Left ventricle myocardium superior (tissue), 1 donor: ENCODE measurements at places on chromosomes 1 and 21. TPM values are rescaled to one million over a fixed set of nuclear protein-coding genes. Genes with fewer than 3 reads are reported as not detected.

RAB42 gene
- 1.5 TPM for total RNA-seq

- DNase-seq = no peak
Observed at GRCh38 chr1:22408230-22408629, 43.4 kb upstream of the ZBTB40 start.

DNA sequence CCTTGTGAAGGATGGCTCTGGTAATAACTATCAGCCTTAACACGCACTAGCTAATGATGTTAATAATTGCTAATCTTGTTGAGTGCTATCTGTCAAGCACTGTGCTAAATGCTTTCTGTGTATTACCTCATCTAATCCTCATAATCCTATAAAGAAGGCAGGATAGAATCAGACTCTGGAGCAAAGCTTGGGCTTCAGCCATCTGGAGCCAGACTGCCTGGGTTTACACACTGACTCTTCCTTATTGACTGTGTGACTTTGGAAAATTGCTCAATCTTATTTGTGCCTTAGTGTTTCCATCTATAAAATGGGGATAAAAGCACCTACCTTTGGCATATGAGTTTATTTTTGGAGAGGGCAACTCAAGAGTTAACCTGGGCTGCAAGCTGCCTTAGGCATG is 216.1 kb downstream of the NUF2 start:
- no peak for DNase-seq

SHCBP1L gene
- not detected for total RNA-seq

- DNase-seq = no peak
Observed at GRCh38 chr1:182315167-182315556, 76.4 kb downstream of the GLUL start.

DNA sequence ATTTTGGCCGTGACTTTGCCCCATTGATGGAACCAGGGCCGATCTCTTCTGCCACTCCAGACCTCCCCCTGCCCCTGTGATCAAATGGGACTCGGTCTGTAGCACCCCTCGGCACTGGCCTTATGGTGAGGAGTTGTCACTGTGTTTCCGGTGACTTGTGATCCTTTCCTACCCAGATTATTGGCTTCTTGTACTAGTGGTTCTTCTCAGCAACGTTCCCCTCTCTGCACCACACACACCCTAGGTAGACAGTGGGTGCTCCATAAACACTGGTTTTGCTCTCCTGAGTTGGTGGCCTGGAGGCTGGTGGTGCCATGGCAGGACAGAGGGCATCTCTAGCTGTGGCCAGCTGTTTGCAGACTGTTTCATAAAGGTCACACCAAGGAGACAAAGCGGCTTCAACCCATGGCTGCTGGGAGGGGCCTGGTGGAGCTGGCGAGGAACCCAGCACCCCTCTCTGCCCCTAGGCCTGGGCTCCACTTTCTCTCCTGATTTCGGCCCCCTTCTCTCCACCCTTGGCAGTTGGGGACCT is 50.7 kb downstream of the DHRS3 start:
- no peak for DNase-seq

TMEM200B gene
- 1.5 TPM for total RNA-seq

DNA sequence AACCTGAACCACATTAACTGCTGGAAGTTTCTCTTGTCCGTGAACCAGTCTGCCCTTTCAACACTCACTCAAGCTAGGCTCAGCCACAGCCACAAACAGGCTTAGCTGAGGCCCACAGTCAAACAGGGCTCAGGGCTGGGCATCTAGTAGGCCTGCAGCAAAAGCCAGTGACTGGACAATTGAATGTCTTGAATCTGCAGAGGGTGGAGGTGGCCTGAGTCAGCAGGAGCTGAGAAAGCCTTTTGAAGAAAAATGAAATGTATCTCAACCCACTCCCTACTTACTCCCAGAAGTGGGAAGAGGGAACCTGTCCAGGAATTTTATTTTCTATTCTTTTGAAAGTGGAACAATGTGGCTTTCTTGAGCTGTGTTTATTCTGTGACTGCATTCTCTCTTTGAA is 95.4 kb downstream of the PTPRU start:
- DNase-seq = no peak

DNA sequence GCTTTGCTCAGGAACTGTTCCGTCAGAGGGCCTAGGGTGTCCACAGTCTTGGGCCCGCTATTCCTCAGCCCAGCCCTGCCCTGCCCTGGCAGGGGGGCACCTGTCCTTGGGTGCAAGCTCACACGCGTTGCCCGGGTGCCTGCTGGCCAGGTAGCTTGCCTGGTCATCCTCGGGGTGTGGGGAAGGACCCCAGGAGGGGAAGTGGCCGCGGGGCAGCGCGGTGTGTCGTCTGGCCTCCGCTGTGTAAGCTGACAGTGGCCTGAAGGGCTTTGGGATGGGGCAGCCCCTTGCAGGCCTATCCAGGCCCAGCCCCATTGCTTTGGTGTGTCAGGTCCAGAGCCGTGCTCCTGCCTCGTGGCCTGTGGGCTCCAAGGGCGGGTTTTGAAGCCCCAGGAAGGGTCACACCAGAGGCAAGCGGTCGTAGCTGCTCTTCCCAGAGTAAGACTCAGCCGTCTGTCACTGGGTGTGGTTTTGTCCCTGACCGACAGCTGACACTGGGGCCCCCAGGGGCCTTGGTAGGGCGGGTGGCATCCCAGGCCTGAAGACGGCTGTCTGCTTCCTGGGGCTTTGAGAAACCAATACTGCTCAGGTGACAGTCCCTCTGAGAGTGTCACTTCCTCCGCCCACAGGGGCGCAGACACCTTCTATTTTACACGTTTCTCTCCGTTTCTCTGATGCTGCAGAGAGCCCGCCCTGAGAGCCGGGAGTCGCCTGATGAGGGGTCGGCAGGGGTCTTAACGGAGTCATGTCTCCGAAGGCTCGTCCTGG is 72.1 kb downstream of the SKI start:
- DNase-seq = no peak

WNT3A gene
- not detected for total RNA-seq

BLZF1 gene
- total RNA-seq = 24.2 TPM

DNA sequence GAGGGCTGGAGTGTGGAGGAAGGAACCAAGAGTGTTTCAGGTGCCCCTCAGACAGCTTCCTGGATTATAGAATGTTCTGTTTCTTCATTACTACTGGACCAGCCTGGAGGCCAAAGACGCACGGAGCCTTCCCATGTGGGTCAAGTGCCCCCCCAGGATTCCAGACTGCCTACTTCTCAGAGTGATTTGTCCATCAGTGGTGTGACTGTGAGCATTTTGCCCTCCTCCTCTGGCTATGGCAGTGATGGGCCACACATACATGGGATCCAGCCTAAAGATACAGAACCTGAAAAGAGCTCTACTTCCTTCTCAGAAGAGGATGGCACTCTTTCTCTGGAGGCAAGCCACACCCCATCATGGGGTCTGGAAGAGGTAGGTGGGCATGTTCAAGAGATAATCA is 64.9 kb downstream of the MACF1 start:
- no peak for DNase-seq

DNA sequence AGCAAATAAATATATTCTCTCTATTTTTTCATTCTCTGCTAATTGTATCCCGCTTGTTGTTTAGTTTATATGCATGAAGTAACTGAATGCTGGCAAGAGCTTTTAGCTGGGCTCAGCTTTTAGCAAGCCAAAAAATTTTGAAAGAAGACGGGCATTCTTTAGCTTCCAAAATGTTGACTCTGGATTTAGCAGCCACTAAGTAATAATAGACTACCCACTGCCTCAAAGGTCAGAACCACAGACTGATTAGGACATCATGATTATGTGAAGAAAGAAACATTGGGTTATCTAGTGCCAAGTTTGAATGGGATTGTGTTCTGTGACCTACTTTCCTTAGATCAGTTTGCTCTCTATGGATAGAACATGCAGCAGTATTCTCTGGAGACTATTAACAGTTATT is 80.3 kb upstream of the DPH5 start:
- no peak for DNase-seq

DNA sequence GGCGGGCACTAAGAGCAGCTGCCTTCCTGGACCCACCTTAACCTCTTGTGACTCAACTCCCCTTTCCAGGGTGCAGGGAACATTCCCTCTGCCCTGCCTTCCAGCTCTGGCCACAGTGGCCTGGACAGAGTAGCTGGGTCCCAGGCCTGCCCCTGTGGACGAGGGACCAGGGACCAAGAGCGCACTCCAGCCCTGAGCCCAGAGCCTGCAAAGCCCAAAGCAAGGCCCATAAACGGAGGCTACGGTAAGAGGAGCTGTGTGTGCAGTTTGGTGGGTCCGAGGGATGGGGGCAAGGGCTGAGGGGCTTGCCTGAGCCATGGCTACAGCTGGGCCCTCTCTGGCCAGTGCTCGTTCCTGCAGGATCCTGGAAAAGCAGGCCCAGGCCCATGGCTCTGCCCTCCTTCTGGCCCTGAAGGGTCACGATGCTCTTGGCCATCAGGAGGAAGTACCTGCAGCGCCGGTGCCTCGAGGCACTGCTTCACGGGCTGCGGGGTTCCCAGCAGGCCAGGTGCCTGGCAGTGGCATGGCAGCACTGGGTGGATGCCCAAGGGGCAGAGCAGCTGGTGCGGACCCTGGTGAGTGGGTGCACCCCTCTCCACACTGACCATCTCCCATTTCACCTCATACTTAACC is 17.8 kb downstream of the MTHFR start:
- DNase-seq = peak; percentile 46

RGSL1 gene
- total RNA-seq = not detected

DNA sequence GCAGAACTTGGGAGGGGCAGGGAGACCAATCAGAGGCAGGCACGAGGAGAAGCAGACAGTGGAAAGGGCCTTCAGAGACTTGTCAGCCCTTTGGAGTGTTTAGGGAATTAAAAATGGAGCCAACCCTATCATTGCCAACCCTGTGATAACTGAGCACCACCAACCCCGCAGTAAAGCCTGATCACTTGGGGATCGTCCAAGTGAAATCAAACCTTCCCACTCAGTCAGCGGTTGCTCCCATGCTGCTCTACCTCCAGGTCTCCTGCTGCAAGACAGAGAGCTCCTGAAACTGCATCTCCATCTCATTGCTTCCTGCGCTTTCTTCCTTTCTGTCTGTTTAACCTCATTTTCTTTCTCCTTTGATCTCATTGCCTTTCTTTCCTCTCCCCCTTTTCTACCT is 4.8 kb upstream of the ACKR1 start:
- no peak for DNase-seq

DNA sequence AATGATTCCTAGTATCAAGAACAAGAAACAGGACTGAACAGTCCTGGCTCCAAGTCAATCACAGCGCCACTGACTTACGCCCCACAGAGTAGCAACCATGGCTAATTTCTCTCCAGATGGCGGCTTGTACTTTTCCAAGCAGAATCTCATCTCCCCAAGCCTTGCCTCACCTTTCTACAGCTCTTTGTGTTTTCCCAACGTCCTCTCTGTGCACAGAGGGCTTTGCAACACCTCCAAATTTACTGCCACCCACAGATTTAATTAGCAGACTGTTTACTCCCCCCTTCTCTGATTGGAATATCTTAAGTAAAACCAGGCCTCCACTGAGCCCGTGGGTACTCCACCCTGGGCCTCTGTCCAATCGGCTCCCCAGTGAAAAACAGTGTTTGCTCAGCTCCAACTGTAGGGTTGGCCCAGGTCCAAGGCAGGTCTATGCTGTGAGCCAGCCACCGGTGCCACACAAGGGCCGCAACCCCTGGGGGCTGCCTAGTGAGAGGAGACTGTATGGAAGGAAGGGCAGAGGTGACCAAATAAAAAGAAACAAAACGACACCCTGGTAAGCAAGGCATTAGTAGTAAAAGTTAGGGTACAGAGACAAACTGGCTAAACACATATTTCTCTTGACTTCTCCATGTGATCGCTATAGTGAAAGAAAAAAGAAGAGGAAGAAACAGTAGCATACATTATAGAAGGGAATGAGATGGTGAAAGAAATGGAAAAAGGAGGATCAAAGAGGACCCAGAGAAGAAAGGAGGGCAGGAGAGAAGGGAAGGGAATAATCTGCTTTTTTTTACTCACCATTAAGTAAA is 128.4 kb upstream of the SOD1 start:
- DNase-seq = no peak

GRCh38 chr1:87869567-87869966 is 540.9 kb downstream of the LMO4 start:
- DNase-seq = no peak

COL16A1 gene
- total RNA-seq = 16.1 TPM

DNA sequence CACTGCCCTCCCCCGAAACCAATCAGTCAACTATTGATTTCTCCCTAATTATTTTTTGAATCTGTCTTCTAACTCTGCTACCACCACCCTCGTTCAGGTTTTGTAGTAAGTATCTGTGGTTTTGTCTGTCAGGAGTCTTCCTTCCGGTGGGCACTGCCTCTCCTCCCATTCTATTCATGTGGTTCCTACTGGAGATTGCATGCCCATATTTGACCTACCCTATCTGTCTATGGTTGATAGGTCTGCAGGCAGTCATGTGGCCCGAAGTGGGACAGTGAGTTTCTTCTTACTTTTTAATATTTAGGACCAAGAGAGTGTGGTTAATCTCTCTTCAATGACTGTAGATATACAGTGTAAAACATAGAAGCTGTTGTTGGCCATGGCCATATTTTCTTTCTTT is 17.8 kb upstream of the MAST2 start:
- no peak for DNase-seq

DNA sequence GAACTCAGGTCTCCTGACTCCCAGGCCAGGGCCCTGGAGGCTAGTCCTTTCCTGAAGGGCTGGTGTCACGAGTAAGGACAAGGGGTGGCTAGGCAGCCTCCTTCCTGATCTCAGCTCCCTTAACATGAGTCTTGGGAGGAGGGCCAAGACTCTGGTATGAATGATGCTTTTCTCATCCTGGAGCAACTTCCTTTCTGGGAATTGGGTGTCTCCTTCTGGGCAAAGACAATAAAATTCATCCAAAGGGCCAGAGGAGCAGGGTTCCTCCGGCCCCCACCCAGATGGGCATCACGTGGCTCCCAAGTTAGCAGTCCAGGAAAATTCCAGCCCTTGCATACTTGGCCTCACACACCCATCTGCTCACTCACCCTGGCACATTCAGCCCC is at the start of gene FAM167B:
TSS of gene FAM167B (plus strand) at position 335 of the 386 bp plus-strand sequence. CDS start 200 bp downstream, outside the sequence.
- DNase-seq = peak; percentile 58

DNA sequence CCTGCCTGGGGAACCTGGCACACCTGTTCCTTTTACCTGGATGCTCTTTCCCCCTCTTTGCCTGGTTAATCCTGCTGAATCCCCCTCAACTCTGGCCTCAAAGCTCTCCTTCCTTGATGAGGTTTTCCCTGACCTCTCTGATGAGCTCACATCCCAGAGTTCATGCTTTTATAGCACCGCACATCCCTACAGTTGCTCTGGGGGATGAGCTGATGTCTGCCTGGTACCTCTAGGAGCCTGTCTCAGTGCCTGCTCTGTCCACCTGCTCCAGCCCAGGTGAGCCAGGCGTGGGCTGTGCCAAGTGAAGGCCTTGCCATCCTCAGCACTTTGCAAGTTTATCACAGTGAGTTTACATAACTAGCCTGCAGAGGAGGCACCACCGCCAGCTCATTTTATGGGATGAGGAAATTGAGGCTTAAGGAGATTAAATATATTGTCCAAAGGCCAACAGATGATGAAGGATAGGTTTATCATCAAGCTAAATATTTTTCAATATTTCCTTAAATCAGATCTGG is 58.6 kb upstream of the TMPRSS2 start:
- no peak for DNase-seq
